Activated CD4-positive, alpha-beta T cell treated with anti-CD3 and anti-CD28 coated beads for 48 hours (primary cell): ENCODE measurements at places on chromosomes 6 and 20.

GRCh38 chr6:84553527-84553926 is 210.9 kb downstream of the TBX18 start:
- no peak for DNase-seq

GRCh38 chr6:142891454-142891853 is 53.5 kb downstream of the HIVEP2 start:
- no peak for DNase-seq

- DNase-seq = no peak
Measured at GRCh38 chr6:9404351-9405146, 969.2 kb upstream of the SLC35B3 start.

GRCh38 chr20:25173886-25174308 is 21.6 kb upstream of the ENTPD6 start:
- no peak for DNase-seq

DNA sequence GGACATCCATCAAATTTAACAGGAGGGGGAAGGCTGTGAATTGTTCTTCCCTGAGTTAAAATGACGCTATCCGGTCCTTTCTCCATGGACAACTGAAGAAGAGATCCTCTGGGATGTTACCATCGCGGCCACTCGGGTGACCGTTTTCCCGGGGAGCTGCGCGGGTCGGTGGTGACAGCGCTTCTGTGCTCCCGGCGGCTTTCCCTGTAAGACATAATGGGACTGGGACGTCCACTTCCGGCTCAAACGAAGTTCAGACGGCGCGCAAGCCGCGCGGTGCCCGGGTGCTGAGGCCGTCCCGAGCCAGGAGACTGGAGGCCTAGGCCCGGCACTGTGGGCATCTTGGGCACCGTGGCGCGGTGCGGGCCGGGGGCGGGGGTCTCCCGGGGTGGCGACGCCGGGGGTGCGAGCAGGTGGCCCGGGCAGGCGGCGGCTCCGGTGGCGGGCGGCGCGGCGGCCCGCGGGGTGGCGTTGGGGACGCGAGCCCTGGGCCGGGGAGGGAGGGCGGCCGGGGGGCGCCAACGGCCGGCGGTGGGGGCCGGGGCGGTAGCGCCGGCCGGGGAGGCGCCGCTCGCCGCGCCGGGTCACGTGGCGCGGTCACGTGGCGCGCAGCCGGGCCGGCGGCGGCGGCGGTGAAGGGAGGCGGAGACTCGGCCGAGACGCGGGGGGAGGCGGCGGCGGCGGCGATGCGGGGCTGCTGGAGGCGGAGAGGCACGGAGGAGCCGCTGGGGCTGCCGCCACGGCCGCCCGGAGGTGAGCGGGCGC is 63.6 kb downstream of the GTF2H5 start:
- peak; percentile 78 for DNase-seq

DNA sequence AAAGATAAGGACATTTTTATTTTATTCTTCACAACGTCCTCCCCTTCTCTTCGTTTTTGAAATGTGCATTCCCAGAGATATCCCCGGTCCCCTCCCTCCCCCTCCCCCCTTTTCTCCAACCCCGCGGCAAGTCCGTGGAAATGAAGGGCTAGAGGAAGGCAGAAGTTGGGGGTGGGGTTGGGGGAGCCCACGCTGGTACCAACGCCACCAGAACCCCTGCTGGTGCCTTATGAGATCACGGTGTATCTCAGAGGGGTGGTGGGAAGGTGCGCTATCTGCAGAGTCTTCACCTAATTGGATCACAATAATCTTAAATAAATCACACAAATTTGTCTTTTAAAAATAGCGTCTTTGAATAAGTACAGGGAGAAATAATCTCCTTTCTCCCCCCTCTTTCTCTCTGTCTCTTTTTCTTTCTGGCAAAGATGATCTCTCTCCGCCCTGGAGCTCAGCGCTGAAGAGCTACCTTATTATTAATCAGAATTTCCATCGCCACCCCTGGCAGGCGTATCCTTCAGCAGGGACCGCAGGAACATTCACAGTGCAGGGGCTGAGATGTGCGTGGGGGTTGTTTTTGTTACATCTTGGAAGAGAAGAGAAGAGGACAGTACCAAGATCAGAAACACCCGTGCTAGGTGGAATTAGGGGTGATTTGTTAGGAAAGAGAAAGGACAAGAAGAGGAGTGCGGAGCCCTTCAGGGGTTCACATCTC is 915 bp downstream of the CLVS2 start:
- no peak for DNase-seq

DNA sequence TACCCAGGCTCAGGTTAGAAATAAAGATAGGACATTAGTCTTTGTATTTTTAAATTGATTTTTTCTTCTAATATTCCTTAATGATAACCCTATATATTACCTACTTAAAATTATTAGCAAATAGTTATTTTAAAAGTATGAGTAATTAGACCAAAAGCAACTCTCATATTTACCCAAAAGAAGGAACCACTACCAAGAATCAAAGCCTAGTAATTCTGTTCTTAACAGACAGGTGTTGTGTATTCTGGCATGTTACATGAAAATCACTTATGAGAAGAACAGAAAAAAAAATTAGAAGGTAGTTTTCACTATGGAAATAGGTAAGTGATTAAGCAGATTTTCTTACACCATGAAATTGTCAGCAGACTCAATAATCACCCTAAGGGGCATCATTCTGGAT is 105.1 kb downstream of the ATG5 start:
- DNase-seq = no peak

DNA sequence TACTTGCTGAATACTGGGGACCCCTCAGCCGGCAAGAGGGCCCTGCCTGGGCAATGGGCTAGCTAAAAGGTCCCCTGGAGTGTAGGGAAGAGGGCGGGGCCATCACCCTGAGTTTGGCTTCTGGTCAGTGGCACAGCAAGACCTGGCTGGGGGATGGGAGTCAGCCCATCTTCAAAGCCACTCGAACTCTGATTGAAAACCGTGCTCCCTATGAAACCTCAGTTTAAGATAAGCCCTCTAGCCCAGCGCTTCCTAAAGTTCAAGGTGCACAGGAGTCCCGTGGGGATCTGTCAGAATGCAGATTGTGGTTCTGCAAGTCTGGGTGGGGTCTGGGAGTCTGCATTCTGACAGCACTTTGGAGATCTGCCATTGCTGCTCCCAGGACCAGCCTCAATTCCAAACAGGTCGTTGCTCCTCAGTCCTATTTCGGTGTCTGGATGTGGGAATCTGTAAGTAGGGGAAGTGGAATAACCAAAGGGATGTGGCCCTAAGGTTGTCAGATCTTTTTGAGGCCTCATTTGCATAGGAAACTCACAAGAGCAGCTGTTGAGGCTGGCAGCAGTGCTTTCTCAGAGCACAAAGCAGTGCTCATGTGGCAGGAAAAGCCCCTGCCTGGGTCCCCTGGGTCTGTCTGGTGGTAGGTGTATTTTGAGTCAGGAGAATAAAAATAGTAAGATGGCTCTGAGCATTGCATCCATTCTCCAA is 85.3 kb upstream of the SCP2D1 start:
- DNase-seq = no peak

DNA sequence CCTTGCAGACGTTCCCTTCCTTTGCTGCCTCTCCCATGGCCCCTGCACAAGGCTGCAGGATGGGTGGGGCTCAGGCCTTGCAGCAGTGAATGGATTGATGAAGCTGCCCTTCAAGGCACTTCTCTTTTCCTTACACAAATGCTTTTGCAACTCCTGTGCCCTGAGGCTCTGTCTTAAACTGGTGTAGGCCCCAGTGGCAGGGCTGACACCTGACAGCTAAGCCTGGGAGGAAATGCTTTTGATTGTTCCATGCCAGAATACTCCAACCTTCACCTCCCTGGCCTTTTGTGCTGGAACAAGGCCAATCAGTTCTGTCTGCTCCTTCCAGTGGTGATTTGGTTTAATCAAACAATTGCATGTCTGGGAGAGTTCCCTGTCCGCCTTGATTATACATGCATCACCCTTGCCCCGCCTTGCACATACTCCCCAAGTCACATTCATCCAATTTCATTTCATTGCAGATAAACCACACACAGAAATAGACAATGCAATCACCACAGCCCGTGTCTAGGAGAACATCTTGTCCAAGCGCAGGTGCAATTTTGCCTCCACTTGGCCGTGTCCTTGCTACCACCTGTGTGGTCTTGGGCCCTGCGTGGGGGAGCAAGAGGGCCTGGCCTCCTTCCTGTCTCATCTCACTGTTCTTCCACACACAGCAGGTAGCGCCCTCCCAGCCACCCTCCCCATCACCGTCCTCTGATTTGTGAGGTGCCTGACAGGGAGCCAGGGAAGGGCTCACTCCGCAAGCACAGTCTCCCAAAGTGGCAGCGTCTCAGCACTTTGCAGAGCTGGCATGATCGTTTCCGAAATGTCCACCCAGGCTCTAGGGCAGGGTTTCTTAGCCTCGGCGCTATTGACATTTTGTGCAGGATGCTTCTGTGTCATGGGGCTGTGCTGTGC is 120.4 kb downstream of the CDH26 start:
- no peak for DNase-seq

GRCh38 chr20:2838170-2838797 is 2.2 kb downstream of the PCED1A start:
- DNase-seq = no peak

DNA sequence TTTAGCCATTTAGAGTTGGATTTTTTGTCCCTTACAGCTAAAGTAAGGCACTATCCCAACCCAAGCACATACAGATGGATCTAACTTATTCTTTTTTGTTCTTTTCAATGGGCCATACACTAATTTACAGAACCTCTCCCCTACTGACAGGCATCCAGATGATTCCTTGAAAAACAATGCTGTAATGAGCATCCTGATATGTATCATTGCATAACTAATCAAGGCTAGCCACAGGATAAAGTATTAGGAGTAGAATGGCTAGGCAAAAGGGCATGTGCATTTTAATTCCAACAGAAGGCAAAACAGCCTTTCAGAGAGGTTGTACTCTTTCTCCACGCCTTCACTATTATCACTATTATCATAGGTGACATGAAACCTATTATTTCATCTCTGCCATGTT is 54.1 kb downstream of the ELOVL5 start:
- DNase-seq = no peak

DNA sequence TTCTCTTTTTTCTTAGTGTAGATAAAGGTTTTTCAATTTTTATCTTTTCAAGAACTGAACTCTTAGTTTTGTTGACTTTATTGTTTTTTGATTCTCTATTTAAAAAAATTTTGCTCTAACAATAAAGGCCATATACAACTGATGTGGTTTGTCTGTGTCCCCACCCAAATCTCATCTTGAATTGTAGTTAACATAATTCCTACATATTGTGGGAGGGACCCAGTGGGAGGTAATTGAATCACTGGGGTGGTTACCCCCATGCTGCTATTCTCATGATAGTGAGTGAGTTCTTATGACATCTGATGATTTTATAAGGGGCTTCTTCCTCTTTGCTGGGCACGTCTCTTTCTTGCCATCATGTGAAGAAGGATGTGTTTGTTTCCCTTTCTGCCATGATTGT is 199.8 kb downstream of the DHX35 start:
- no peak for DNase-seq

DNA sequence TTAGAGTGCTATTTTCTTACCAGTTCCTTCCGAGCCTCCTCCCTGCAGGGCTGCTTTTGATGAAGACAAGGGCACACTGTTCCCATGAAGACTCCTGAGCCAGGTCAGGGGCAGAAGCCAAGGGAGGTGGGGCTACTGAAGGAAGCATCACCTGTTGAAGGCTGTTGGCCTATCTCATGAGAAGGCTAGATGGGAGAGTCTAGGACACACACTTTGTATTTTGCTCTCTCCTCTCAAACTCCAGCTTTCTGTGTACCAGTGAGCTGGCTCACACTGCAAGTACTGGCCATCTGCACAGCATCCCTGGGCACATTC is 683.2 kb upstream of the ID4 start:
- DNase-seq = no peak

DNA sequence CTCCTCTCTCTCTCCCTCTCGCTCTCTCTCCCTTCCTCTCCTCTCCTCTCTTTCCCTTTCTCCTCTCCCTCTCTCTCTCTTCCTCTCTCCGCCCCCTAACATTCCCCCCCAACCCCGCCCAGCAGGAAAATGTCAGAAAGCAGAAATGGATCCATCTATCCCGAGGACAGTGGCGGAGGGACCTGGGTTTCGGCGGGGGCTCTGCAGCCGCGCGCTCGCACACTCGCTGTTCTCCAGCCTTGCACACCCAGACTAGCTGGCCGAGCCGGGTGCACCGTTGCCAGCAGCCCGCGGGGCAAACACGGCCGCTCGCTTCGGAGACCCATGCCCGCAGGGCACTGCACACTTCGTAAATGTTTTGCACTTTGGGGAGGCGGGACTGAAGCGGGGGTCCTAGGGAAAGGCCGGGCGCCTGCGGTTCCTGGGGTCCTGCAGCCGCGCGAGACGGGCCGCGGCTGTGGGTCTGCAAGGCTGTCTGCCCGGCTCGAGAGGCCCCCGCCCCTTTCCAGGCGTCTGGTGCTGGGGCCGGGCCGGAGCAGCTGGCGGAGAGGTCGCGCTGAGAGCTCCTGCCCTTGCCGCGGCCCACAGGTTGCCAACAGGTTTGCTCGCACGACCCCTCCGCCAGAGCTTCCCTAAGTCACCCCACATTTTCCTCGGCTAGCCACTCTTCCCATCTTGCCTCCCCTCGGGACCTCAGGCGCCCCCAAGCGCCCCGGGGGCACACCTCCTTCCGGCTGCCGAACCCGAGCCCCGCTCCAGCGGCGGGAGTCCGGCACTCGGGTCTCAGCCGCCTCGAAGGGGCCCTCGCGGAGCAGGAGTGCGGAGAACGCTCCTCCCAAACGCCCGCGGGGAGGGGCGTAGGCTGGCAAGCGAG is 818 bp upstream of the MDGA1 start:
- peak; percentile 62 for DNase-seq

GRCh38 chr6:37239950-37240713 is 17.4 kb upstream of the TBC1D22B start:
- DNase-seq = peak; percentile 90

- DNase-seq = no peak
Measured at GRCh38 chr6:42307141-42307470, 89.4 kb upstream of the MRPS10 start.

DNA sequence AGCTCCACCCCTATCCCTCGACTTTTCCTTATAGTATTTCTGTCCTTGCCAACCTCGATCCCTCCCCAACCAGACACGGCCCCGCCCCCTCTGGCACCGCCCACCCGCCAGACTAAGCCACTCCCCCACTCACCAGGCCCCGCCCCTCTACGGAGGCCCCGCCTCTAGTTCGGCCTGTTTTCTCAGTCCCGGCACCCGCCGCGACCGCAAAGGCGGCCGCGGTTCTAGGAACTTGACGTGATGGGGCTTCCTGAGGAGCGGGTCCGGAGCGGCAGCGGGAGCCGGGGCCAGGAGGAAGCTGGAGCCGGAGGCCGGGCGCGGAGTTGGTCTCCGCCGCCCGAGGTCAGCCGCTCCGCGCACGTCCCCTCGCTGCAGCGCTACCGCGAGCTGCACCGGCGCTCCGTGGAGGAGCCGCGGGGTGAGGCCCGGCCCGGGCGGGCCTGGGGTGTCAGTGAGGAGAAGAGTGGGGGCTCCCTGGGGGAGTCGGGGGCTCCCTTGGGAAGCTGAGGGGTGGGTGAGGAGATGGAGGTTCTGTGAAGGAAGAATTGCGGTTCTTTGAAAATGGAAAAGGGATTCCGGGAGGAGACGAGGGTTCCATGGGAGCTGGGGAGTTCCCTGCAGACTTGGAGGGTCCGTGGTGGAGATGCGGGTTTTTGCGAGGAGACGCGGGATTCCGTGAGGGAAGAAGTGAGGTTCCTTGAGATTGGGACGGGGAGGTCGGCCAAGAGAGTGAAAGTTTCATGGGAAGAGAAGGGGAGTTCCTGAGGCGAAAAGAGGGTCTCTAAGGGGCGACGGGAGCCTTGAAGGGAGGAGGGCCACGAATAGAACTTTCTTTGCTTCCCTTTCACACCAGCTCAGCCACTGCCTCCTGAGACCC is at the start of gene ACSS2:
Gene ACSS2, plus strand, starts transcription at position 207 of the 877 bp plus-strand sequence. Its CDS starts 34 bp downstream, at position 241.
- peak; percentile 99 for DNase-seq
